ENCODE measurements at places on chromosomes 3 and 15.

GRCh38 chr3:85801955-85802354 lies 843.2 kb downstream of the CADM2 start:
- no peaks in the 10 kb centered on the region for H3K27me3 ChIP-seq
- no peak overlapping the region for H3K27ac ChIP-seq
- H3K4me3 ChIP-seq, result no peak overlapping the region
- no peak for DNase-seq
- no peaks in the 10 kb centered on the region for H3K36me3 ChIP-seq

GRCh38 chr3:64215103-64215502 lies 10.2 kb downstream of the PRICKLE2 start:
- H3K27me3 ChIP-seq, result no peaks in the 10 kb centered on the region
- H3K27ac ChIP-seq, result no peak overlapping the region
- no peak for DNase-seq
- no peak overlapping the region for H3K4me3 ChIP-seq

- no peak overlapping the region for H3K27ac ChIP-seq
- DNase-seq, result no peak
- H3K36me3 ChIP-seq, result no peaks in the 10 kb centered on the region
- H3K4me3 ChIP-seq, result no peak overlapping the region
These were observed 83.8 kb downstream of the DCUN1D1 start for GRCh38 chr3:182896553-182896952.

GRCh38 chr3:198046120-198046857 lies 86.3 kb downstream of the LMLN start:
- DNase-seq, result no peak
- H3K4me3 ChIP-seq, result no peak overlapping the region
- no peaks in the 10 kb centered on the region for H3K36me3 ChIP-seq
- H3K4me1 ChIP-seq, result no peaks in the 10 kb centered on the region

DNA sequence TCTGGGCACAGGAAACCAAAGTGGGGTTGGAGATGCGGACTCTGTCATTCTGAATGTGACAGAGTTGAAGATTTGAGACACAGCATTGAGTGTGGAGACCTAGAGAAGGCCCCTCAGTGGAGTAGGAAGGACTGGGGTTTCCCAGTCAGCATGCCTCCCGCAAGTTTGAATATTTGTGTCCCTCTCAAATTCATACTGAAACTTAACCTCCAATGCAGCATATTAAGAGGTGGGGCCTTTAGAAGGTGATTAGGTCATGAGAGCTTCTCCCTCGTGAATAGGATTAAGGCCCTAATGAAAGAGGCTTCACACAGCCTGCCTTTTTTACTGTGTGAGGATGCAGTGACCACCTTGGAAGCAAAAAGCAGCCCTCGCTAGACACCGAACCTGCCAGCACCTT lies 8.0 kb downstream of the HDDC3 start:
- H3K4me3 ChIP-seq, result no peak overlapping the region
- H3K27ac ChIP-seq, result no peak overlapping the region
- no peak for DNase-seq
- no peaks in the 10 kb centered on the region for H3K27me3 ChIP-seq

DNA sequence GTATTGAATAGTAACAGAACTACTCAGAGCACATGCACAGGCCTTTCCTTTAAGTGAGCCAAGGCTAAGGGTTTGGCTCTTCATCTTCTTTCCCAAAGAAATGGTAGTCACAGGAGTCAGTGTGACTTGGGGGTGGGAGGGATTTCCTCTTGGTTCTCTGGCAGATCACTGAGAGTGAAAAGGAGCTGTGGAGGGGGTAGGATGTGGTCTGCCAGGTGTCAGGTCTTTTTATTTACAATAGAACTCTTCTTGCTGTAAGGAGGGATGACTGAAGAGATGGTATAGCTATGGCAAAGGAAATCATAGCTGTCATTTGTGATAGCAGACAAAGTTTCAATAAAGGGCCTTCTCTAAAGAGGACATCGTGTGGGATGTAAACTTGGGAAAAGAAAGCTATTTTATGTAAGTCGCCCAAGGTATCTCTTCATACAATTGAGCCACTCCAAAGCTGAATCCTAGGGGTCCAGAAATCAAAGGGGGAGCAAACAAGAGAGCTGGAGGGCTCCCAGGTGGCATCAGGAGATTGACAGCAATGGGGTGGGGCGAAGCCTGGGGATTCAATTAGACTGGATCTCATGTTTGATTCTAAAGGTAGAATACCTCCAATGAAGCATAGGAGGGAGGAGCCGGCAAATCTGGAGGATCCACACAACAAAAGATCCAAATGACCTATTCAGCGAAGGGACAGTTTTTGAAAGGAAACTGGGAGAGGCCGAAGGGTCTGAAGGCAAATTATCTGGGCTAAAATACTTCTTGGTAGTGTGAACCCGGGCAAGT lies 20.0 kb upstream of the CHD2 start:
- H3K4me3 ChIP-seq, result no peak overlapping the region
- no peak for DNase-seq

DNA sequence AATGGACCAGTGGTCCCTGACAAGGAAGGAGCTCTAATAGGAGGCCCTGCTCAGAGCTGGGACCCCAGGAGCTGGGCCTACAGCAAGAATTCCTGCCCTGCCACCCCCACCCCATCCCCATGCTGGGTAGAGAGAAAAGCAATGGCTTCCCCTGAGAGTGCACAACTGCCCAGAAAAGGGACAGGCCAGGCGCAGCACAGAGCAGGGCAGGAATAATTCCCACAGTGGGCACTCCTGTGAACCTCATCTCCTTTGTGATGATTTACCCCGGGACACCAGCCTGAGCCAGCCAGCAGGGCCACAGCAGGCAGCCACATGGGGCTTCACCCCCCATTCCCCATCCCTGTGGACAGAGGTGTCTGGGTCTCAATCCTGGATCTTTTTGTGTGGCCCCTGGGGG lies 104.0 kb upstream of the IQSEC1 start:
- no peaks in the 10 kb centered on the region for H3K4me1 ChIP-seq
- no peak overlapping the region for H3K4me3 ChIP-seq
- no peak overlapping the region for H3K27ac ChIP-seq
- no peak for DNase-seq
- H3K36me3 ChIP-seq, result no peaks in the 10 kb centered on the region
- H3K27me3 ChIP-seq, result no peaks in the 10 kb centered on the region

GRCh38 chr3:128036119-128036518 lies 16.1 kb upstream of the SEC61A1 start:
- no peak overlapping the region for H3K4me3 ChIP-seq
- DNase-seq, result no peak
- no peak overlapping the region for H3K27ac ChIP-seq
- H3K36me3 ChIP-seq, result no peaks in the 10 kb centered on the region
- peaks cover 3% of the 10 kb centered on the region for H3K27me3 ChIP-seq

DNA sequence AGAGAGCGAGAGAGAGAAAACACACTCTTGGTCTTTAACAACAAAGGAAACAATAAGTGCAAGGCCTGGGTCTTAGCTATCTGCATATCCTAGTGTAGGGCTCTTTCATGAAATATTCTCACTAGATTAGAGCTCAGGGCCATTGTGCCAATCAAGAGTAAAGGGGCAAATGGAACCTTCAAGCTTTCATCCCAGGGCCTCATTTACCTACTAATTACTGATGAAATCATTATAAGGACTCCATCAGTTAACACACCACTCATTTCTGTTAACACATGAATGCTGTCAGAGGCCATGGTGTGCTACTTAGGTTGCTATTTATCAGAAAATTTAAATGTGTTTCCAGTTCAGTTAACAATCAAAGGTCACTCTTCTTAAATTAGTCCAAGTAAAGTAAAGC lies 597.8 kb downstream of the ROBO1 start:
- no peak for DNase-seq
- no peaks in the 10 kb centered on the region for H3K36me3 ChIP-seq
- H3K4me3 ChIP-seq, result no peak overlapping the region
- no peak overlapping the region for H3K27ac ChIP-seq

- H3K4me1 ChIP-seq, result peaks cover 5% of the 10 kb centered on the region
- no peak overlapping the region for H3K27ac ChIP-seq
- no peak overlapping the region for H3K4me3 ChIP-seq
These were observed 13.0 kb downstream of the LIPC start for GRCh38 chr15:58444658-58445332.

GRCh38 chr3:13839726-13840340 lies 40.0 kb downstream of the WNT7A start:
- no peak overlapping the region for H3K27ac ChIP-seq
- H3K36me3 ChIP-seq, result no peaks in the 10 kb centered on the region
- H3K4me3 ChIP-seq, result no peak overlapping the region
- peaks cover 13% of the 10 kb centered on the region for H3K27me3 ChIP-seq
- no peaks in the 10 kb centered on the region for H3K4me1 ChIP-seq
- DNase-seq, result no peak

- no peak overlapping the region for H3K27ac ChIP-seq
- H3K4me1 ChIP-seq, result peaks cover 13% of the 10 kb centered on the region
- no peaks in the 10 kb centered on the region for H3K27me3 ChIP-seq
- H3K4me3 ChIP-seq, result no peak overlapping the region
These were observed 29.2 kb upstream of the LIMD1 start for GRCh38 chr3:45565342-45565741.

DNA sequence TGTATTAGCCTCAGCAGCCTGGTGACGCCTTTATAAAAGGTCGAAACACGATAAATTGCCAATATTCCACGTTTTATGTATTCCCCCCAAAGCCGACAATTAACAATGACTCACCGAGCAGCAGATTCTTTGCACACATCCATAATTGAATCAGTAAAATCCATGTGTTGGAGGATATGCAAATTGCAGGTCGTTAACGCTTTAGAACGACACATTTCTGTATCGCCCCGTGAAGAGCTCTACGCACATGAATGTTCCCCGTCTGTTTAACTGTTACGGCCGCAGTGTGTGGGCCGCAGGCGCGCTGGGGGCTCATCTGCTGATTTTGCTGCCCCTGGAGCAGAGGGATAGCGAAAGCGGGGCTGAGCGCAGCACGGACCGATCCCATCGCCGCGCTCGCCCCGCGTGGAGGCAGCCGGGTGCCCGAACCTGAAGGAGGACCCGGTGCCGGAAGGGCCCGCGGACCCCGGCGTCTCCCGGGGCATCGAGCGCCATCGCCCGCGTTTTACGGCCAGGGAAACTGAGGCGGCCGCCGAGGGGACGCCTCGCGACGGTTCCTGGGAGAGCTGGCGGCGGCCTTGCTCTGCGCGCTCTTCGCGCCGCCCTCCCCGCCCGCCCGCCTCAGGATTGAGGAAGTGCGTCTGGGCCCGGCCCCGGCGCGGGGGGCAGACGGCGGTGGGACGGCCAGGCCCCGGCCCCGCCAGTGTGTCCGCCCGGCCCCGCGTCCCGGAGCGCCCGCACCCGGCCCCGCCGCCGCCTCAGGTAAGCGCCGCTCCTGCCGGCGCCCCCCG lies at the start of gene LRRK1:
Gene LRRK1, plus strand, starts transcription at position 668 of the 791 bp plus-strand sequence. CDS start 5,276 bp downstream, outside the sequence.
- no peaks in the 10 kb centered on the region for H3K4me1 ChIP-seq
- H3K27ac ChIP-seq, result no peak within 1 kb of the TSS
- H3K4me3 ChIP-seq, result peak within 1 kb of the TSS; percentile 48
